Iris pigment epithelial cell (primary cell): ENCODE measurements at places on chromosomes 11 and 22.

DNA sequence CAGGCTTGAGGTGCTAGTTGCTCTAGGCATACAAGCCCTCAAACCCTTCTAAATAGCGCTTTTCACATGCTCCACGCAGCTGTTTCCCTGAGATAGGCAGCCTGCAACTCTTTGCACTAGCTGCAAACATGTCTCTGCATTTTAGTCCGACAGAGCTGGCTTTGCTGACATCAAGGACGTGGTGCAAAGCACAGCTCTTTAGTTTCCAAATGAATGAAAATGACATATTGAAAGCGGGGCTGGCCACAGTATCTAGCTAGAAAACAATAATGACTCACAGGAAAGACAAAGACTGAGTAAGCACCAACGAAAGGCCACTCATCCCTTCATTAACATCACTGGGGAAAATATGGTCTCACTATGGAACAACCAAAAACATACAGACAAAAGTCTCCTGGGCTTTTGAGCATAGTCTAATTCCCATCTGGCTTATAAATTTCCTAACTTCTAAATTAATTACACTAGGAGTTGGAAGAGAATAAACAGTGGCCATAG, 15.3 kb upstream of the ZC3H12C start:
- DNase-seq, result peak; percentile 84

- no peak for DNase-seq
These were observed 1075.5 kb downstream of the NTM start for GRCh38 chr11:132445859-132446291.

- peak; percentile 10 for DNase-seq
These were observed 104.9 kb downstream of the ARFGAP2 start for GRCh38 chr11:47071791-47072261.

DNA sequence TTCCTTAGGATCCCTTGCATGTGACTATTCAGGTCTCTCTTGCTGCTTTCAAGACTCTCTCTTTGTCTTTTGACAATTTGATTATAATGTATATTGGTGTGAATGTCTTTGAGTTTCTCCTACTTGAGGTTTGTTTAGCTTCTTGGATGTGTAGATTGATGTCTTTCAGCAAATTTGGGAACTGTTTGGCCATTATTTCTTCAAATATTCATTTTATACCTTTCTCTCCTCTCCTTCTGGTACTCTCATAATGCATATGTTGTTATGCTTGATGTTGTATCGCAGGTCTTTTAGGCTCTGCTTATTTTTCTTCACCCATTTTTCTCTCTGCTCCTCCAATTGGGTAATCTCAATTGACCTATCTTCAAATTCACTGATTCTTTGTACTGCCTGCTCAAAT, 44.2 kb downstream of the OR2AT4 start:
- no peak for DNase-seq

DNA sequence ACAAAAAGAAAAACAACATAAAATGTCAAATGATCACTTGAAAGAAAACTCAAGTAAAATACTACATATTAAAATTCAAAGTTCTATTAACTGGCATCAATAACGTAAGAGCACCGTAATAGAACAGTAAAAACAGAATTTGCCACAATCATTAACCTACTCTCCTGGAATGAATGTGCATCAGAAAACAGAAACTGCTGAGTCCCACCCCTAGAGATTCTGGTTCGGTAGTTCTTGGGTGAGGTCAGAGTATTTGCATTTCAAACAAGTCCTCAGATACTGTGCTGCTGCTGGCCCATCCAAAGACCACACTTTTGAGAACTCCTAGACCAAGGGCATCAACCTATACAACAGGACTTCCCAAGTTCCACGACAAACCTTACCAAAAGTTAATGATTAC, 23.5 kb downstream of the PITPNB start:
- no peak for DNase-seq

GRCh38 chr11:105046898-105047579, 1.9 kb upstream of the CARD16 start:
- peak; percentile 100 for DNase-seq

DNA sequence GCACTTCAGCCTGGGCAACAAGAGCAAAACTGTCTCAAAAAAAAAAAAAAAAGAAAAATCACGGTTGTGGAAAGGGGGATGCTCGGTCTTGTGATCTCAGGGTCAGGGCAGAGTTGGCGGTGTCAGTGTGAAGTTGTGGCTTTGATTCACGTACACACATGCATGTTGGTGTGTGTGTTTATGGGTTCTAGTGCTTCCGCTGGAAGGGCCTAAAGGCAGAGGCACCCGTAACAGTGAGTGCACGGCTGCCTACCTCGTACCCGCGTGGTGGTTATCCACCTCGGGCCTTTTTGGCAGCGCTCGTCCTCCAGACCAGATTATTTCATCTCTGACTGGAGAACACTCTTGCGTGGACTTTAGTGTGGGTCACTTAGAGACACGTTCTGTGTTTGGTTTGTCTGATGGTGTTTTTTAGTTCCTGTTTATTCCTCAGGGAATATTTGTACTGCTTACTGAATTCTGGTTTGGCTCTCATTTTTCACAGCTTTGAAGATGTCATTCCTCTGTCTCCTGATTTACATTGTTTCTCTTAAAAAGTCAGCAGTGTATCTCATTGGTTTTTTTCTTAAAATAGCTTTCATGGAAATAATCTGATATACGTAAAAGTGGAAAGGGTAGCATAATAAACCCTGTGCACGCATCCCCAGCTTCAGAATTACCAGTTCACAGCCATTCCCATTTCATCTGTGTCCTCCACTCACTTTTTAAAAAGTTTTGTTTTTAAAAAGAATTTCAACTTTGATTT, 15.6 kb downstream of the ZBED4 start:
- no peak for DNase-seq

GRCh38 chr22:29224121-29224858, 18.6 kb downstream of the EMID1 start:
- no peak for DNase-seq

DNA sequence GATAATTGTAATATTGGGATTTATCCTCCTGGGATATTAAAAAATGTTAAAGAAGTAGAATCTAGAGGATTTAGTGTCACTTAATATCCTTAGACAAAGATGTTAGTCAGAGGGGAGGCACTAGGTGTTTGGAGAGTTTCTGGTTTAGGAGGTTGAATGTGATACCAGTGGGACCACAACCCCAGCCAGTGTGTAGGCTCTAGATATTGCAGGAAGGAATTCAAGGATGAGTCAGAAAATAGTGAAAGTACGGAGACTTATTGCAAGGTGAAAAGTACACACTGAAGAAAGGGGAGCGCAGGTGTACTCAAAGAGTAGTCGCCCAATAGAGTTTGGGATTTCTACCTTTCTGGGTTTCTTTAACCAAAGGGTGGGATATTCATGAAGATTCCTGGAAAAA, 5.7 kb upstream of the TMEM41B start:
- peak; percentile 20 for DNase-seq

GRCh38 chr22:29994027-29994715, 86.1 kb upstream of the HORMAD2 start:
- peak; percentile 91 for DNase-seq

DNA sequence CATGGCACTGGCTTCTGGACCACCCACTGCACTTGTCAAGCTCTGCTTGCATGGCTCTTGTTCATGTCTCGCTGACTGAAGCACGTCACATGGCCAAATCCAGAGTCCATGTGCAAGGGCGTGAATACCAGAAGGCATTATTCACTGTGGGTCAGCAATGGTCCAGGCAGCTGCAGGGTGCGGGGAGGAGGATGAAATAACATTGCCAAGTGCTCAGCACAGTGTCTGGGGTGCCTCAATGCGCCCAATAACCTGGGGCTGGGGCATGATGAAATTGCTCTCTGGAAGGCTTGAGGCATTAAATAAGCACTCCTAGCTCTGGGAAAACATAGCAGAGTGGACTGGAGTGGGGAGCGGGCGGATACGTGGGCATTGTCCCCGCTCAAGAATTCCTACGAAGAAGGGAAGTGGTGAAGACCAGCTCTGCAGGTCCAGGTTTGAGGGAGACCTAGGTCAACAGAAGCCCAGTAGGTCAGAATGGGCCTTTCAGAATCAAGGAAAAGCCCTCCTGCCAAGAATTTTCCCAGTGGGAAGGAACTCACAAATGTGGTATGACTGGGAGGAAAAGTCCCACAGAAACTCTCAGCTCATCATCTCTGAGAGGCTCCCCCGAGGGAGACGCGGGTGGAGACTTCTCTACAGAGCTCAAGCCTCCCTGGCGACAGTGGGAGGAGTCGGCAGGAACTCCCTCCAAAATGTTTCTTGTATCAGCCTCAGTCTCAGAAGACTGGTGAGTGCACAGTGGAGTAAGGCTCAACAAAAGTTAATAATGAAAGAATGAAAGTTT, 15.3 kb upstream of the ACCSL start:
- DNase-seq, result peak; percentile 25

- no peak for DNase-seq
These were observed 31.6 kb upstream of the SHANK2 start for GRCh38 chr11:71283971-71284441.

DNA sequence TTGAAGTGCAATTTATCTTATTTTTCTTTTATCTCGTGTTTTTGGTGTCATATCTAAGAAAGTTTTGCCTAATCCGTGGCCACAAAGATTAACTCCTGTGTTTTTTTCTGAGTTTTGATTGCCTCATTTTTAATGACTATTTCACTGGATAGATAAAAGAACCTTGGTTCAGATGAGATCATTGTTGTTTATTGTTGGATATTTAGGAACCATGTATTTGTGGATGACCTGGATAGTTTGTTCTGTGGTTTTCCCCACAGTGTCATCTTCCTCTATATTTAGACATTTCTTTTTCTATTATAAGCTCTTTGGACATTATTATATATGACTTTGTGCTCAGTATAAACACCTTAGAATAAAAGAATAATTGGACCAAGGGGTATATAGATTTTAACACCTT, 37.2 kb downstream of the PPP6R3 start:
- no peak for DNase-seq
